NCI-H774 (cell line): ENCODE measurements at places on chromosomes 4 and X.

- no peak for DNase-seq
Observed at GRCh38 chr4:183873409-183874185, 31.5 kb upstream of the STOX2 start.

- DNase-seq: no peak
Observed at GRCh38 chr4:38967260-38968095, 64.7 kb downstream of the TMEM156 start.

DNA sequence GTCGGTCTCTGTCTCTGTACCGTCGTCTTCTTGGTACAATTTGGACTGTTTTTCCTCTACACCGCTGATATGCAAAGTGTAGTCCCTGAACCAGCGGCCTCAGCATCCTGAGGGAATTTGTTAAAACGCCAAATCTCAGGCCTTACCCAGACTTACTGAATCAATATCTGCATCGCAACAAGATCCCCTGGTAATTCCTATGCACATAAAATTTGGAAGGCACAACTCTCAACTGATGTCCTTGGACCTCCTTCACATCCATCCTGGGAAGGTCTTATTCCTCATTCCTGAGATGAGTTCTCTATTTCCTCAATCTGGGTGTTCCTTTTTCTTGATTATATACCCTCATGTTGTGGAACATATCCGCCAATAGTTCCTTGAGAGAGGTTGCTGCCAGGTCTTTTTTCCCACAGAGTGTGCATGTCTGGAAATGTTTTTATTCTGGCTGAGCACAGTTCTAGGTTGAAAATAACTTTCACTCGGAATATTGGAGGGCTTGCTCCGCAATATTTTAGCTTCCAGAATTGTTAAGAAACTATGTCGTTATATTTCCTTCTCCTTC is 738 bp upstream of the HPF1 start:
- DNase-seq: no peak

- no peak for DNase-seq
Observed at GRCh38 chrX:79107891-79108718, 36.4 kb upstream of the GPR174 start.

GRCh38 chrX:120334151-120334550 is 22.9 kb upstream of the TMEM255A start:
- DNase-seq: no peak

- no peak for DNase-seq
Observed at GRCh38 chr4:15186149-15186548, 183.9 kb downstream of the CPEB2 start.

DNA sequence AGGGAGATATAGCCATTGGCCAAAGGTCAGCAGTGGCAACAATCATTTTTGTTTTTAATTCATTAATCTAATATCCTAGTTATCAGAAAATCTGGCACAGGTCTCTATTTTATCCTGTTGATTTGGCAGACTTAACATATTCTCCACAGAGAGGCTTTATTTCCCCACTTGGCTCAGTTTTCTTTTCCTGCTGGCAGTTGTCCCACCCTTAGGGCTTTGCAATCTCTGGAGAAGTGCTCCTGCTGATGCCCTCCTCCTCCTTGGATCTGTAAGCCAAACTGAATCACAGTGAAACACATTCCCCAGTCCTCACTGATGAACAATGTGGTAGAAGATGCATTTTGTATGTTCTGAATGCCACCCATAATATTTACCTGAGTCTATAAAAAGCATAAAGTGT is 889.7 kb downstream of the PDHA2 start:
- no peak for DNase-seq

DNA sequence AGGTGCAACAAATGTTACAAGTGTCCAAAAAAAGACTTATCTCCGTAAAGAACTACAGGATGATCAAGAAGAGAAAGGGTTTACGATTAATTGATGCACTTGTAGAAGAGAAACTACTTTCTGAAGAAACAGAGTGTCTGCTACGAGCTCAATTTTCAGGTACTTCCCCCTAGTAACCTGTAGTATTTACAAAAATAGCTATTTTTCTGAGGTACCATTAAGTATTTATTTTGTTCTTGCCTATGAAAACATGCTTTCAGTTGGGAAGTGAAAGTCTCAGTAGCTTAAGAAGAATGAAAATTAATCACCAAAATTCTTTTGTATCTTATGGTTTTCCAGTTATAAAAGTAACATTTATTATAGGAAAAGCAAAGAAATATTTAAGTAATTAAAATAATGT is 5.9 kb downstream of the THAP9 start:
- DNase-seq: no peak

DNA sequence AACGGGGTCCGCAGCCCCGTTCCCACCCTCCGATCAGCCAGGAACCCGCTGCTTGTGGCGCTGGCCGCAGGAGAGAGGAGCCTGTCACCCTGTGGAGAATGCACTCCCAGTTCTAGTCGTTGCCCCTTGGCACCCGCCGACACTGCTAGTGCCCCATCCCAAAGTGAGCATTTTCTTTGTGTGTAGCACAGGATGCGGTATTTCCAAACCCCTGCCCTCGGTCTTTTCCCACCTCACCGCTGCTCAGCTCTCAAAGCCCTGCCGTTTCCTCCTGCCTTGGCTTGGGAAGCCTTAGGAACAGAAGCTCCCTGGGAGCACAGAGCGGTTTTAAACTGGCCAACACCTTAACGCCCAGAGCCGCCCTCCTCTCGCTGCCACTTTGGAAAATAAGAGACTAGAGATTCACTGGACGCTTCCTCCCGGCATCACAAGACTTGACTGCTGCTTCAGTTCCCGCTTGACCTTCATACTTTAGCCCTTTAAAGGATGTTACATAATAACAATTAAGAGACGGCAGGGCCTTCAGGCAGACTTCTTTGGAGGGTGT is 772 bp downstream of the CYP4V2 start:
- no peak for DNase-seq

GRCh38 chrX:122113376-122113775 is 1066.0 kb downstream of the GLUD2 start:
- no peak for DNase-seq

GRCh38 chrX:8984231-8984630 is 49.7 kb downstream of the FAM9B start:
- no peak for DNase-seq
